ENCODE measurements at places on chromosomes 12 and 14.

- no peak for DNase-seq
These were observed 11.9 kb downstream of the DPF3 start for GRCh38 chr14:72882047-72882446.

- no peak for DNase-seq
These were observed 174.2 kb upstream of the SLC38A2 start for GRCh38 chr12:46546634-46547273.

DNA sequence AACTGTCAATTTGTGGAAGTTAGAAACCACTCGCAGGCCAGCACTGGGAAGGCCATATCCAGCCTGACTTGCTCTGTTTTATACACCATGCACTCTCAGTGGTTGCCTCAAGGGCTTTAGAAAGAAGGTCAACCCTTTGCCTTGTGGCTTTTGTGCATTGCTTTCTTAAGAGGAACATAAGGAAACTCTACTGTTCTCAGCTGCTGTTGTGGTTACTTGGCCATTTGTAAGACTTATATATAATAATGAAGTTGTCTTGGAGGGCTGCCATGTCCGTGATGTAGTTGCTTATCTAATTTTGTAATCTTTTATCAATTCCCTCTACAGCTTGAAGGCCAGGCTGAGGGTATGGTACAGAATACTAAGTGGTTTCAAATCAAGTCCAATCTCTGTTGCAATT, 637.8 kb downstream of the DIO2 start:
- no peak for DNase-seq

GRCh38 chr12:22543246-22544037, 900 bp downstream of the C2CD5 start:
- DNase-seq: no peak

DNA sequence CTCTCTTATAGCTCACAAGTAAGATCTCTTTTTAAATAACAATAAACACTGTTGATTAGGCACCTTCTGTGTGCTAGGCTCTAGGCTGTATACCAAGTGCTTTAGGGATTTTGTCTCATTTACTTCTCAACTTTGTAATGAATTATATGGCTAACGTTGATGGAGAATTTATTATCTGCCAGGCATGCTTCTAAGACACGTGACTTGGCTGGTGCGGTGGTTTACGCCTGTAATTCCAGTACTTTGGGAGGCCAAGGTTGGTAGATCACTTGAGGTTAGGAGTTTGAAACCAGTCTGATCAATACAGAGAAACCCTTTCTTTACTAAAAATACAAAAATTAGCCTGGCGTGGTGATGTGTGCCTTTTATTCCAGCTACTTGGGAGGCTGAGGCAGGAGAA, 1202.8 kb upstream of the TMEM132C start:
- DNase-seq: no peak

GRCh38 chr14:75519826-75520728, 2.2 kb upstream of the BATF start:
- DNase-seq: no peak

GRCh38 chr14:78983126-78983525, 813.0 kb downstream of the NRXN3 start:
- DNase-seq: no peak

GRCh38 chr12:73529954-73530353, 1007.7 kb upstream of the ATXN7L3B start:
- DNase-seq: no peak

DNA sequence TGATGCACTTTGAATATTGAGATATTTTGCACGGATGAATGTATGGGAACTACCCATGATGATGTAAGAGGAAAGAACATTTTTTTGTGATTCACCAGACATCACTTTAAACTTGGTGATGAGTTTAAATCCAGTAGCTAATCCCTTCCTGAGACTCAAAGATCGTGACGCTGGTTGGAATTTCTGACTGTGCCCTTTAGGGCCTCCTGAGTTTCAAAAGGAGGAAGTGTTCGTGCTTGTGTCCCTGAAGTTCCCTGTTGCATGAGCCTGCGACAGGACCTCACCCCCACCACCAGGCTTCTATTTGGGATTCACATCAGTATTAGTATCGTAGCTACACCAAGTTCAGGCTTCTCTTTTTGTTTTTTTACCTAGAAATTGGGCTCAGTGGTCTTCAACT, 18.6 kb upstream of the RIN3 start:
- peak; percentile 72 for DNase-seq

DNA sequence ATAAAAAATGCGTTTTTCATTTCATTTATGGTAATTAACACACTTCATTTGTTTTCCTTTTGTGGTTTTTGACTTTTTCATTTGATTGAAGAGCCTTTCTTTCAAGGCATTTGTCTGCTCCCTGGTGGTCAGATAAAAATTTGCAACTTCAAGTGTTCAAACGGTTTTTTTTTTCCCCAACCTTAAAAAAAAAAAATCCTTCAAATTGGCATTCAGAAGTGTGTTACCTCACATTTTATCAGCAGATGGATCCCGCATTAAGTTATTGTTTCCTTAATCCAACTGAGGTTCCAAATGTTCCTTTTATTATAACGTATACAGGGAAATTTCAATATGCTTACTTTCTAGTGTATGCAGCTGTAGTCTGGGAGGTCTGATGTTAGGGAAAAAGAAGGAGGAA, 47.2 kb downstream of the MYF5 start:
- no peak for DNase-seq

DNA sequence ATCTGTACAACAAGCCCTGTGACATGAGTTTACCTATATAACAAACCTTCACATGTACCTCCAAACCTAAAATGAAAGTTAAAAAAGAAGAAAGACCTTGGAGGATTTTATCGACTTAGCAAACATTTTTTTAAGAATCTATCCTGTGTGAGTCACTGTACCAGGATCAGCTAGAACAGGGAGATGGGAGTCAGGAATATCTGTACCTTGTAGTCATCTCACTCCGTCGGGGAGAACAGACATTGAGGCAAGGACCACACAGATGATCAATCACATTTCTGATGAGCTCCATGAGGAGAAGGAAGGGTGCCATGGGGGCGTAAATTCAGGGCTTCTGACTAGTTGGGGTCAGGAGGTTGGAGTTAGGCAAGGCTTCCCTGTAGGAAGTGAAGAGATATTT, 310.6 kb downstream of the VRK1 start:
- DNase-seq: no peak
